A549 treated with CpdA at 1 μM for 4 hours (cell line): ENCODE measurements at places on chromosomes 6 and 20. TPM values are rescaled to one million over a fixed set of nuclear protein-coding genes. Genes with fewer than 3 reads are reported as not detected.

The FITM2 gene
- total RNA-seq, result 7.1 to 8.5 TPM (median 7.3 TPM) in 5 replicates

The BPIFA1 gene
- not detected in 5 replicates for total RNA-seq

The TCF15 gene
- total RNA-seq, result not detected in 5 replicates

The HTR1E gene
- total RNA-seq, result not detected in 5 replicates

The FOXC1 gene
- 7.0 to 9.5 TPM (median 7.8 TPM) in 5 replicates for total RNA-seq

The LY6G6D gene
- not detected in 5 replicates for total RNA-seq

The MUC21 gene
- not detected in 5 replicates for total RNA-seq

The PLCB4 gene
- 11.9 to 20.6 TPM (median 14.1 TPM) in 5 replicates for total RNA-seq

The GJA10 gene
- not detected in 5 replicates for total RNA-seq

The TSBP1 gene
- total RNA-seq, result not detected in 5 replicates

The NCOA6 gene
- total RNA-seq, result 16.9 to 21.0 TPM (median 18.9 TPM) in 5 replicates

The ZKSCAN8 gene
- 4.0 to 6.0 TPM (median 5.4 TPM) in 5 replicates for total RNA-seq

The MEI4 gene
- not detected in 5 replicates for total RNA-seq

The EFCAB8 gene
- not detected in 5 replicates for total RNA-seq
